Testis (tissue), 5 donors: ENCODE measurements at places on chromosomes 3 and 15. TPM values are rescaled to one million over a fixed set of nuclear protein-coding genes. Genes with fewer than 3 reads are reported as not detected.
A peak's percentile ranks its signal among the peaks of the same experiment; 100 is the strongest.

- DNase-seq = no peak
Observed at GRCh38 chr15:63440756-63441155, 59.1 kb upstream of the CA12 start.

DNA sequence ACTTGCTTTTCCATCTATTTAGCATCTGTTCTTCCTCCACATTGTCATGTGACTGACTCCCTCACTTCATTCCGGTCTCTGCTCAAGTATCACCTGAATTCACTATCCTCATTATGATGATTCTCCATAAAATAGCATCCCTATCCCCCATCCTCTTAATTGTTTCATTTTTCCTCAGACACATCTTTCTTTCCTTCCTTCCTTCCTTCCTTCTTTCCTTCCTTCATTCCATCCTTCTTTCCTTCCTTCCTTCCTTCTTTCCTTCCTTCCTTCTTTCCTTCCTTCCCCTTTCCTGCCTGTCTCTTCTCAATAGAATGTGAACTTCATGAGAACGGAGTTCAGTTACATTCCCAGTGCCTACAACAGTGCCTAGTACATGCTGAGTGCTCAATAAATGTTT, 32.6 kb upstream of the MTHFS start:
- DNase-seq = no peak

DNA sequence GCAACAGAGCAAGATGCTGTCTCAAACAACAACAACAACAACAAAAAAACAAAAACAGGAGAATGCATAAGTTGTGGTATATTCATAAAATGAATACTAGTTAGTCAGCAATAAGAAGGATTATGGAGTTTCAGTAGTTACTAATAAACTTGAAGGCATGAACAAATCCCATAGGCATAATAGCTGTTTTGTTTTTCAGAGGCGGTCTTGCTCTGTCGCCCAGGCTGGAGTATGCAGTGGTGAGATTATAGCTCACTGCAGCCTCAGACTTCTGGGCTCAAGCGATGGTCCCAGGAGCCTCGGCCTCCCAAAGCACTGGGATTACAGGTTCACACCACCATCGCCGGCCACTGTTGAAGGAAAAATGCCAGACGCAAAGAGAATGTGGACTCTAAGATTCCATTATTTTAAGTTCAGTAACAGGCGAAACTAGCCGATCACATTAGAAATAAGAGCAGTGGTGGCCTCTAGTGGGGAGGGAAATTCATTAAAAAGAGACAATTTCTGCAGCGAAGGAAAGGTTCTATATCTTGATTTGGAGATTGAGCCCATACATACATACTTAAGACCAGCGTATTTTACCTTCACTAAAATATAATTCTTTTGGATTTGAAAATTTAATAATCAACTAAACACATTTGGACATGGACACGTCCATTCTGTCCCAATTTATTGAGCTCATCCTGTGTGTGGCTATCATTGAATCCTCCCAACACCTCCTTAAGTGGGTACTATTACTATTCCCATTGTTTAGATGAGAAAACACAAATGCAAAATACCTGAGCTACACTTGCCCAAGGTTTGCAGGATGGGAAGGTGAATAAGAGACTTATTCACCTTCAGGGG, 27.4 kb upstream of the HDAC11 start:
- DNase-seq = peak; percentile 57

DNA sequence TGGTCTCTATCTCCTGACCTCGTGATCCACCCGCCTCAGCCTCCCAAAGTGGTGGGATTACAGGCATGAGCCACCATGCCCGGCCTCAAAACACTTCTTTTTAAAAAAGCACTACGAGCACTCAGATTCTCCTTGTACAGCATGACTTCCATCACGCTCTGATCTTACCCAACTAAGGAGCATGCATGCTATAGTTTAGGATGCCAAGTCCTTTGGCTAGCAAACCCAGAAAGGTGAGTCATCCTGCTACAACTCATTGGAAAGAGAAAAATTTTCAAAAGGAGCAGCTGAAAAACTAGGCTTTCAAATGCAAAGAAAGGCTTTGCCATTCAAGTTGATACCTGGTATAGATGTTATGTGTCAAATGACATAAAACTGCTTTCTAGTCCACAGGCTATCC, 70.3 kb upstream of the PRICKLE2 start:
- no peak for DNase-seq

DNA sequence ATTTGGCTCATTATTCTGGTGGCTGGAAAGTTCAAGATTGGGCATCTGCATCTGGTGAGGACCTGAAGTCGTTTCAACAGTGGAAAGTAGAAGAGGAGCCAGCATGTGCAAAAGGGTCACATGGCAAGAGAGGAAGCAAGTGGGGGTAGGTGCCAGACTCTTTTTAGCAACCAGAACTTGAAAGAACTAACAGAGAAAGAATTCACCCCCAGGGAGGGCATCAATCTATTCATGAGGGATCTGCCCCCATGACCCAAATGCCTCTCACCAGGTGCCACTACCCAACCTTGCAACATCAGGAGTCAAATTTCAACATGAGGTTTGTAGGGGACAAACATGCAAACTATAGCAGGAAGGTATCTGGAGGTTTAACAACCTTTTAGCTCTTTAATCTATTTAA, 10.3 kb upstream of the RYK start:
- no peak for DNase-seq

MEIS2 gene
- total RNA-seq = 15.7 TPM

LRRC58 gene
- total RNA-seq = 18.6 TPM

ROBO2 gene
- 23.3 TPM for total RNA-seq
